Renal cortex interstitium (tissue), 15 donors: ENCODE measurements at places on chromosomes 11 and 22. TPM values are rescaled to one million over a fixed set of nuclear protein-coding genes. Genes with fewer than 3 reads are reported as not detected.

ZP1 gene
- polyA plus RNA-seq = not detected

OLFML1 gene
- 39.1 TPM for polyA plus RNA-seq

GRCh38 chr22:25702571-25703167, 39.3 kb upstream of the MYO18B start:
- no peak for DNase-seq

GRCh38 chr22:26889802-26890201, 232.4 kb downstream of the MIAT start:
- DNase-seq = no peak

GRCh38 chr11:125069796-125070195, 6.7 kb downstream of the SLC37A2 start:
- DNase-seq = no peak

DNA sequence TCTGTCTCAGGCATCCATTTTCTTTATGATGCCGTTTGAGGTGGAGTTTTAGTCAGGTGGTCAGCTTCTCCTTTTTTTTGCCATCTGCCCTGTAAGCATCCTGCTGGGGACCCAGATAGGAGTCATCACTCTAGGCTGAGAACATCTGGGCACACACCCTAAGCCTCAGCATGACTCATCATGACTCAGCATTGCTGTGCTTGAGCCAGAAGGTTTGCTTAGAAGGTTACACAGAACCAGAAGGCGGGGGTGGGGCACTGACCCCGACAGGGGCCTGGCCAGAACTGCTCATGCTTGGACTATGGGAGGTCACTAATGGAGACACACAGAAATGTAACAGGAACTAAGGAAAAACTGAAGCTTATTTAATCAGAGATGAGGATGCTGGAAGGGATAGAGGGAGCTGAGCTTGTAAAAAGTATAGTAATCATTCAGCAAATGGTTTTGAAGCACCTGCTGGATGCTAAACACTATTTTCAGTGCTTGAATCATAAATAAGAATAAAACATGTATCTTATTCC, 10.9 kb upstream of the HBE1 start:
- no peak for DNase-seq

DNA sequence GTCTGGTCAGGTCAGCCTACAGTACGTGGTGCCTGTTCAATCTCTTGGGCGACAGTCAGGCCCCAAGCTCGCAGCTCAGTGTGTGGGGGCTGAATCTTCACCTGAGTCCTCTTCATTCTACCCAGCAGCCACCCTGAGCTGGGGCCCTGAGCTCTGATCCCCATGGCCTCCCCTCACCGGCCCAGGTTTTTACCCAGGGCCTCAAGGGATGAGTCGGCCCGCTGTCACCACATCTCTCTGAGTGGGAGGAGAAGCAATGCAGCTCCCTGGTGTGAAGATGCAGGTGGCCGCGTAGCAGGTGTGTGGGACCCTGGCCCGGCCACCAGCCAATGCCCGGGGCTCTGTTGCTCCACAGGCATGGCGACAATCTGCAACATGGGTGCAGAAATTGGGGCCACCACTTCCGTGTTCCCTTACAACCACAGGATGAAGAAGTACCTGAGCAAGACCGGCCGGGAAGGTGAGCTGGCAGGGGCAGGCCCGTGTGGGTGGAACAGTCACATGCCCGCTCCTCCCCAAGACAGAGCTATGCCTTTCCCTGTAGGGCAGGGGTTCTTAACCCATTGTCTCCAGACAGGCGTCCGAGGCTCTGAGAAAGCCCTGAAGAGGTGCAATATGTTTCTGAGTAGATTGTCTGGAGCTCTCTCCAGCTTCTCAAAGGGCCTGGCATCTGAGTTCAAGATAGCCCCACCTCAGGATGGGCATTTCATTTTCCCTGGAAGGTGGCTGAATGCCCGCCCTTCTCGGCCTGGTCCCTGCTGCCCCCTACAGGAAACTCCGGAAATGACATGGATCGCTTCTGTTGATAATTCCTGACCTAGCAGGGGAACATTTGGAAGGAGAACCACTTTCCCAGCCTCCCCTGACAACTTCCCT, 26.9 kb downstream of the POLR3H start:
- peak; percentile 24 for DNase-seq

GRCh38 chr22:42366806-42367581, 65.2 kb downstream of the NFAM1 start:
- DNase-seq = no peak
